ENCODE measurements at places on chromosomes 5 and 9.

DNA sequence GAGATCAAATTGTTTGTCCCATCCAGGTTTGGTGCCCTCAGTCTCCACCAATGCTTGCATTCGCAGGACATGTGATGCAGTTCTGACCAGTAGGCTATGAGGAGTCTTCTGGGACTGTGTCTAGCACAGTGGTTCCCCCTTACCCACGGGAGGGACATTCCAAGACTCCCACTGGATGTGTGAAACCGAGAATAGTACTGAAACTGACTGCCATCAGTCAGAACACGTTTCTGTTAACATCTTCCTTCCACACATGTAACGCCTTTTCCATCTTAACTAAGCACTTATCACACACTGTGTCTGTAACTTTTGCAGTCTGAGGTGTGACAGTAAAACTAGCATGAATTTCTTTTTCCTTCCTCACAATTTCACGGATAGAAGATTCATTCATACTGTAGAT lies 74.7 kb downstream of the PTTG1 start:
- no peak for DNase-seq

GRCh38 chr9:131731644-131732043 lies 8.2 kb downstream of the RAPGEF1 start:
- no peak for DNase-seq

- no peak for DNase-seq
Measured at GRCh38 chr5:112397690-112398089, 21.4 kb downstream of the EPB41L4A start.

DNA sequence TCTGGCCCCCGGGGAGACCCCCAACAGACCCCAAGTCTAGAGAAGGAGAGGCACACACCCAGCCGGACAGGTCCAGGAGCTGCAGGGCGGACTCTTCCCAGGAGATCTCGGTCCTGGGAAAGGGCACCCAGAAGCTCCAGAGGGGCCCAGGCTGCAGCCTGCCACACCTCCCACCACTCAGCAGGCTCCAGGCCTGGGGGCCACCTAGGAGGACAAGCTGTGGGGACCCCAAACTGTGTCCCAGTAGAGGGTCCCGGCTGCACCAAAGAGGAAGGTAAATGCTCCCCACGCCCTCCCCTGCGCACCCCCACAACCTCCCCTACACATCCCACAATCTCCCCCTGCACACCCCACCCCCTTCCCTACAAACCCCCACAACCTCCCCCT lies 48.5 kb downstream of the PLEKHG4B start:
- DNase-seq = no peak

- DNase-seq = no peak
Measured at GRCh38 chr5:68086857-68087256, 128.7 kb upstream of the PIK3R1 start.

- no peak for DNase-seq
Measured at GRCh38 chr5:108728566-108729241, 19.0 kb upstream of the FER start.

DNA sequence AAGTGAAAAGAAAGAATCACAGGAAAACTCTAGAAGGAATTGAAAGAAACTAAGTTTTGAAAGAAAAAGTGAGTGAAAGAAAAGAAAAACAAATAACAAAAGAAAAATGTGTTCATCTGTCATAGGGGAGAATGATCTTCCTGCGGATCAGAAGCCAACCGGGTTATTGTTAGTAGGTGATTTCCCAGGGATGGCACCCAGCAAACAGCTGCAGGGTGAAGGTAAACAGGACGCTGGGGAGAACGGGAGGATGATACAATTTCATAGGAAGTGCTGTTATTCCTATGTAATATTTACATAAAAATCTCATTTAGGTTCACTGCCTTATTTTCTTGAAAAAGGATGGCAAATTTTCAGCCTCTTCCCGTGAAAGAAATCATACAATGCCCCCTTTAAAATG lies 72.4 kb upstream of the LHFPL2 start:
- no peak for DNase-seq

GRCh38 chr9:92164490-92164889 lies 49.3 kb upstream of the SPTLC1 start:
- DNase-seq = no peak

DNA sequence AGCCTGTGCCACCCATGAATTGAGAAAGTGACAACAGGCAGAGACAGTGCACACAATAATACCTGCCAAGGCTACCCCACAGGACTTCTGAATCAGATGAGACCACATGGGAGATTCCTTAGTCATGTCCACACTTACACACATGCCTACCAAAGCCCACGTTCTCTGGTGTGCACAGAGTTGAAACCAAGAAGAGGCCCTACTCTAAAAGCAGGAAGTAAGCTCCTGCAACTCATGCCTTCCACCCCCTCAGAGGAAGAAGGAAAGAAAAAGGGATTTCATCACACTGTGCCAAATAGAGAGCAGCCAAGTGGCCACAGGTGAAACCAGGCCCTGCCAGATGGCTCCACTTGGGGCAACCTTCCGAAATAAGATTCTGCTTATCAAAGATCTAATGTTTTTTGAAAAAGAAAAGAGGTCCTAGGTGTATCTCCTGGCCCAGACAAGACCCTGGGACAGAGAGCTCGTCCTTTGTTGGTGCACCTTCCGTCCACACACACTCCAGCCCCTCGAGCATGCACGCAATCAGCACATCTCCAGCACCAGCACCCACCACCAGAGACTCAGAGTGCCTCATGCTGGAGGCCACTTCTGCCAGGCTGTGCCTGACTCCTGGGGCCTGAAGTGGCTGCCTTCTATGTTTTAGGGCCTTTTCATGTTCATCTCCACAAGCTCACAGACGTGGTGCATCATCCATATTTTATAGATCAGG lies 114.6 kb upstream of the SPOCK1 start:
- peak; percentile 8 for DNase-seq

Data from GM12864 (cell line).